HFFc6 (cell line): ENCODE measurements at places on chromosomes 2 and 18. TPM values are rescaled to one million over a fixed set of nuclear protein-coding genes. Genes with fewer than 3 reads are reported as not detected.

FBXO36 gene
- 1.7 to 2.9 TPM (median 1.8 TPM) in 3 replicates for total RNA-seq

ABHD1 gene
- total RNA-seq: not detected in 3 replicates

ABCA12 gene
- total RNA-seq: 0.05 to 0.06 TPM in 2 of 3 replicates, not detected in the other

STARD6 gene
- total RNA-seq: 0.24 to 0.32 TPM in 2 of 3 replicates, not detected in the other

RAB17 gene
- 0.31 TPM in 1 of 2 replicates, not detected in the other for total RNA-seq

DNA sequence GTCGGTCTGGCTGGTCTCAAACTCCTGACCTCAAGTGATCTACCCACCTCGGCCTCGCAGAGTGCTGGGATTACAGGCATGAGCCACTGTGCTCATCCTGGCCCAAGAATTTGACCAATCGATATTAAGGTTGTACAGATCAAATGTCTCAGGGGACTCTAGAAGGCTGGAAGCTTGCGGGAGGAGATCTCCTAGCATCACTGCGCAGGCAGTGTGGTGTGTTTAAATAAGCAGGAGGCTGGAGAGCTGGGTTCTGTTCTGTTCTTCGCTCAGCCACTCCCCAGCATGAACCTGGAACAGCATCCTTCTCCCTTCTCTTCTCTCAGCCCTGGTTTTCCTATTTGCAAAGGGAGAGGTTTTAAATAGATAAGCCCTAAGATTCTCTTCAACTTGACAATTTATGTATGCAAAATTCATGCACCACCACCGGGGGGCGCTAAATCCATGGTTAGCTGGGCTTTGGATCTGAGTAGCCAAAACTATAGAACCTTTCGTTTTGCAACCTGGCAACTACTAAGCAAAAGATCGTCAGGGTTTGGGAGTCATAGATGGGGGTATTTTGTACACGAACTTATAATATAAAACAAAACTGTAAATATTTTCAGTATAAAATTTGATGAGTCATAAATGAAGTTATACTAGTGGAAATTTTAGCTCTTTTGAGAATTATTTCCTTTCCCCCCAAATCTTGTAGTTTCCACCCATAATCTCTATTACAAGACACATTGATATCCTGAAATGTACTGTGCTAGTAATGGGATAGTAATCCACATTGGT lies 60.6 kb downstream of the SLC16A14 start:
- DNase-seq: peak; percentile 57

DNA sequence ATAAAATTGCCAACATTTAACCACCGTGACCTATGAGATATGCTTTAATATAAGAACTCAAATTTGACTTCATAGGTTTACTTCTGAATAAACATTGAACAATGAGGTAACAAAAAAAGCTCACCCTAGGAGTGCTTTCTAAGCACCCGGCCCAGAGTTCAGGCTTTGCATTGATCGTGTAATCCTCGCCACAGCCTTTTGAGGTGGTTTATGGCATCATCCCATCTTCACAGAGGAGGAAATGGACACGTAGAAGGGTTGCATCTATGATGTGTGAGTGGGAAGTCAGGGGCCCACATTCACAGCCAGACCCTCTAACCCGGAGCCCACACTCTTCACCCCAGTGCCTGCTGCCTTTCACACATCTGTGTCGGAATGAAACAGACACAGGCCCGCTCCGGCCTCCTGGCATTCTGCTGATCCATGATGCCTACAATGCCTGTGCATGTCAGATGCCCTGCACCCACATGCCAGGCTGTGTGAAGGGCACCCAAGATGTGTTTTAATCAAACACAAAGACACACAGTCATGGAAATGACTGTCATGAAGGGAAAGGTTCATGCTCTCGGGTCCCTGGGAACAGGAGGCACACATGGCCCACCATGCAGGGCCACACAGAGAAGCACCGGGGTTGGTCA lies 48.6 kb upstream of the RPL31 start:
- no peak for DNase-seq

GRCh38 chr2:32783933-32784332 lies 156.1 kb downstream of the TTC27 start:
- DNase-seq: no peak
